Heart right ventricle (tissue), 16 donors: ENCODE measurements at places on chromosomes 4 and X. TPM values are rescaled to one million over a fixed set of nuclear protein-coding genes. Genes with fewer than 3 reads are reported as not detected.

Gene SLC26A1
- not detected for total RNA-seq

Gene SSX3
- not detected for total RNA-seq

Gene ADH6
- not detected for total RNA-seq

Gene AFP
- not detected for total RNA-seq

Gene LDB2
- 20.9 TPM for total RNA-seq

Gene MSN
- total RNA-seq, result 237 TPM

Gene HSD17B13
- not detected for total RNA-seq

DNA sequence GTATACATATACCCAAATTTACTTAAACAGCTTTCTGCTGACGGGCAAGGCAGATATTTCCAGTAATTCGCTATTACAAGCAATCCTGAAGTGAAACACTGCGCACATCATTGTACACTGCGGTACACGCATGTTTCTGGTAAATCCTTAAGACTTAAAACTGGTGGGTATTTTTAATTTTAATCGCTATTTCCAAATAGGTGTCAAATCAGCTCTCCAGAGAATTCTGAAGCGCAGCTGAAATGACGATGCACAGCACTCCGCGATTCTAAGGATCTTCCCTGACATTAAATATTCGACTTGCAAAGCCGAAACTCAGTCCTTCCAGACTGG lies 361 bp downstream of the TMEM128 start:
- H3K27ac ChIP-seq, result peak overlapping the region; percentile 95
- H3K27me3 ChIP-seq, result peaks cover 4% of the 10 kb centered on the region
- DNase-seq, result no peak
- H3K4me3 ChIP-seq, result peak overlapping the region; percentile 85

- no peak overlapping the region for H3K27ac ChIP-seq
- no peaks in the 10 kb centered on the region for H3K4me1 ChIP-seq
- H3K4me3 ChIP-seq, result no peak overlapping the region
- no peaks in the 10 kb centered on the region for H3K27me3 ChIP-seq
These were observed 275.6 kb downstream of the SLC7A11 start for GRCh38 chr4:137966504-137966903.

- H3K27ac ChIP-seq, result no peak overlapping the region
- peak; percentile 10 for DNase-seq
- H3K4me1 ChIP-seq, result no peaks in the 10 kb centered on the region
These were observed 130.2 kb downstream of the CHRDL1 start for GRCh38 chrX:110665223-110666002.

- H3K4me1 ChIP-seq, result peaks cover 13% of the 10 kb centered on the region
- no peaks in the 10 kb centered on the region for H3K27me3 ChIP-seq
- H3K4me3 ChIP-seq, result no peak overlapping the region
- no peak overlapping the region for H3K27ac ChIP-seq
These were observed 2.7 kb upstream of the GEMIN8 start for GRCh38 chrX:14032406-14032805.

DNA sequence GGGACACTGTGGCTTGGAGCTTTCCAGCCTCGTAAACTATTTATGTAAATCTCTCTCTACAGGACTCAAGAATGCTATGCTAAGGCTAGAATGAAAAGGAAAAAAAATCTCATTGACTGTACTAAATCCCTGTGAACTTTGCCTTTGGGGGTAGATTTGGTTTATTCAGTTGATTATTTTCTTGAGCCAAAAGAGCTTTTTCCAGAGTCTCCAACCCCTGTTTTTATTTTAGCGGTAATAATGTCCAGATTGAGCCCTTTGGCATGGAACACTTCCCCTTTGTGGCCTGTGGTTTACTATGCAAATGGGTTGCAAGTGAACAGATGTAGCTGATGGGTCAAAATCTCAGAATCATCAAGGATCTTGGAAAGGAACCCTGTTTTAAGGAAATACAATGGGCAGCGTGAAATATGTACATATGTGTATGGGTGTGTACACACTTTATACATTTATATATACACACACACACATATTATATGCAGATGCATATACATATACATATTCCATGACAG lies 72.9 kb downstream of the FAM9B start:
- H3K27me3 ChIP-seq, result no peaks in the 10 kb centered on the region
- H3K4me3 ChIP-seq, result no peak overlapping the region
- H3K36me3 ChIP-seq, result no peaks in the 10 kb centered on the region
- DNase-seq, result no peak

- H3K27ac ChIP-seq, result peak overlapping the region; percentile 35
- no peaks in the 10 kb centered on the region for H3K36me3 ChIP-seq
- DNase-seq, result no peak
- no peaks in the 10 kb centered on the region for H3K27me3 ChIP-seq
These were observed 207.7 kb downstream of the SOWAHB start for GRCh38 chr4:76690011-76690905.

DNA sequence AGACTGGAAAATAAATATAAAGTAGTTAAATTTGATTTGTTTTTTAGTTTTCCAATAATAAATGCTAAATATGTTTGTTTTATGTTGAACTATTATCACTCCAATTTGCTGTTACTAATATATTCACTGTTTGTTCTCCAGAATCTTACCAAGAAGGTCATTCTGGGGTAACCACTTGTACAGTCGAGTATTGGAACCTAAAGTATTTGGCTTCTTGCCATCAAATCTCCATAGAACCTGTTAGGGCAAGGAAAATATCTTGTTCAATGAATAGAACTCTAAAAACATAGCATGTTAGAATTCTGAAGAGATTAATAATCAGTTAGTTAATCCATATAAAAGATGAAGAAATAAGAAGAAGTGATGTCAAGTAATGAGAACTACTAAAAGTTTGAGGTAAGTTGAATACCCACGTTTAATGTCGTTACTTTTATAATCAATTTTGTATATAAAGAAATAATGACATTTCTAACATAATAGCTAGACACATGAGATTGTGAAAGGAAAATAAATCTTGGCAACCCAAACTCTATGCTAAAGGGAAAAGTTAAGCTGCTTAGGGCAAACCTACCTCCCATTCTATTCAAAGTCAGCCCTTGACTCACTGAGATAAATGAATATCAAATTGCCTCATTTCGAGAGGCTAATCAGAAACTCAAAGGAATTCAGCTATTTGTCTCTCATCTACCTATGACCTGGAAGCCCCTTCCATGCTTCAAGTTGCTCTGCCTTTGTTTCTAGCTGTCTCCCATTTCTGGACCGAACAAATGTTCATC lies 15.3 kb downstream of the UGT2B15 start:
- H3K4me1 ChIP-seq, result no peaks in the 10 kb centered on the region
- H3K4me3 ChIP-seq, result no peak overlapping the region
- H3K27ac ChIP-seq, result no peak overlapping the region
- no peak for DNase-seq
- H3K36me3 ChIP-seq, result no peaks in the 10 kb centered on the region

DNA sequence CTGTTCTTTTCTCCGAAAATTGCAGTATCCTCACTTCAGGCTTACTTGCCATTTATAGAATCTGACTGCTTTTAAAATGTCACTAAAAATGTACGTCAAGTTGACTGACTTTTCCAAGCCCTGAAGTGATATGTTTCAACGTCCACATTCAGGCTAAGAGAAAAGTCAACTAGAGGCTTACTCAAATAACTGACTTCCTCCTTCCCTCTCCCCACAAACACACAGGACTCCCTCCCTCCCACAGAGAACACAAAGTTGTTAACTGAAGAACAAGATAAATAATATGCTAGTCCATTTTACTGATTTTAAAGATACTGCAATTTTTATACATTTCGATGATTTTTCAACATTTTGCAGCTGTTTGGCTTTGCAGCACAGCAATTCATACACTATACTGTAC lies 13.8 kb upstream of the CDKL2 start:
- H3K36me3 ChIP-seq, result peaks cover 71% of the 10 kb centered on the region
- H3K4me3 ChIP-seq, result no peak overlapping the region
- H3K4me1 ChIP-seq, result no peaks in the 10 kb centered on the region
- DNase-seq, result no peak
- H3K27ac ChIP-seq, result no peak overlapping the region

DNA sequence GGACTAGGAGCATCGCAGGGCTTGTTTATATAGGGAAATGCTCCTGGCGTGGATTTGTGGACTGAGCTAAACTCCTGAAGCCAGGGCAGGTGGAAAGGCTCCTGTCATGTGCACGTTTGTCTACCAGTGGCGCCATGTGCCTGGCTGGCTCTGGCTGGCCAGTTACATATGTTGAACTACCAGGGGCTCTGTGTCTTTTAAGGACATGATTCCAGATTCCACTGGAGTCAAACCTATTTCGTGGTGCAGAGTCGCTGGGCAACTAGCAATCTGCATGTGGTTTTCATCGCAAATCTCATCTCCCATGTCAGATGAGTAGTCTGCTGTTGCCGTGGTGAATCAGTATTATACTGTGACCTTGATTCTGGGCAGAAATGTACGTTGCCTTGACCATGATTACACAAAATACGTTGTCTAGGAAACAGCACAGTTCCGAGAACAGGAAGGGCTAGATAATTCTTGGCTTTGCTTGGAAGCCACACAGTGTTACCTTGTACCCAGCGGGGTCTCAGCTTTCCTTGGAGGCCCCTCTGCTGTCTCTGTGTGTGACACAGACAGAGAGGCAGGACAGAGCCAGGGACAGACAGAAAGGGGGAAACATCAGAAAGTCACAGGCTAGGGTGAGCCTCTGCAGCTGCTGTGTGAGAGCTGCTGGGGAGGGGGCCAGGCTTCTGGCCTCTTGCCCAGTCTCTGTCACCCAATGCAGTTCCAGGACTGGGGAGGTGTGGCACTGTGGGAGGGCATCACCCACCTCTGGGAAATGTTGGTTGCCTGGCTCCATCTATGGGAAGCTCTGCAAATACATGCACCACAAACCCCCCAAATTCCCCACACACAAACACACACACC lies 19.2 kb downstream of the PNMA6E start:
- no peaks in the 10 kb centered on the region for H3K4me1 ChIP-seq
- H3K4me3 ChIP-seq, result no peak overlapping the region
- no peak overlapping the region for H3K27ac ChIP-seq
- no peak for DNase-seq
- H3K36me3 ChIP-seq, result no peaks in the 10 kb centered on the region

GRCh38 chrX:15151267-15152186 lies 118.4 kb downstream of the ASB9 start:
- no peak for DNase-seq
- no peaks in the 10 kb centered on the region for H3K36me3 ChIP-seq
- no peaks in the 10 kb centered on the region for H3K27me3 ChIP-seq
- H3K27ac ChIP-seq, result no peak overlapping the region
- no peak overlapping the region for H3K4me3 ChIP-seq

- no peak for DNase-seq
- H3K4me3 ChIP-seq, result no peak overlapping the region
- H3K27me3 ChIP-seq, result no peaks in the 10 kb centered on the region
These were observed 282.0 kb upstream of the DKK2 start for GRCh38 chr4:107318078-107318477.

GRCh38 chr4:9949573-9949972 lies 71.7 kb downstream of the SLC2A9 start:
- H3K36me3 ChIP-seq, result no peaks in the 10 kb centered on the region
- H3K27me3 ChIP-seq, result no peaks in the 10 kb centered on the region
- DNase-seq, result no peak
- H3K27ac ChIP-seq, result no peak overlapping the region
- no peak overlapping the region for H3K4me3 ChIP-seq
- H3K4me1 ChIP-seq, result peaks cover 11% of the 10 kb centered on the region

- no peaks in the 10 kb centered on the region for H3K4me1 ChIP-seq
- no peak for DNase-seq
- no peaks in the 10 kb centered on the region for H3K36me3 ChIP-seq
- no peak overlapping the region for H3K4me3 ChIP-seq
- H3K27me3 ChIP-seq, result no peaks in the 10 kb centered on the region
- no peak overlapping the region for H3K27ac ChIP-seq
These were observed 54.4 kb downstream of the KIT start for GRCh38 chr4:54712206-54712605.

DNA sequence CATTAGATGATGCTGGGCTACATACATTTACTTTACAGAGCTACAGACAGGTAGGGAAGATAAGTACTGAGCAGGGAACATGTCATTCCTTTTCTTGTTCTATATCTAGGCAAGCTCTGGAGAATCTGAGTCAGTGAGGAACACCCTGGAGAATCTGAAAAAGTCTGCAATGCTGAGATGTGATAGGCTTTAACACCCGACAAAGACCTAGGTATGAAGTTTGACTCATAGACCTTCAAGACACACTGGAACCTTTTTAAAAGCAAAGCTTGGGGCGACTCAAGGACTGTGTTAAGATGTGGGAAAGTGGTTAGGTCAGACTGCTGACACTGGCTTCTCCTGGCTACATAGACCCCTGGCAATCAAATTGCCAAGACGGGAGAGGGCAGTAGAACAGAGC lies 42.8 kb downstream of the OSTC start:
- H3K36me3 ChIP-seq, result no peaks in the 10 kb centered on the region
- H3K4me1 ChIP-seq, result no peaks in the 10 kb centered on the region
- H3K27me3 ChIP-seq, result no peaks in the 10 kb centered on the region
- no peak overlapping the region for H3K4me3 ChIP-seq

DNA sequence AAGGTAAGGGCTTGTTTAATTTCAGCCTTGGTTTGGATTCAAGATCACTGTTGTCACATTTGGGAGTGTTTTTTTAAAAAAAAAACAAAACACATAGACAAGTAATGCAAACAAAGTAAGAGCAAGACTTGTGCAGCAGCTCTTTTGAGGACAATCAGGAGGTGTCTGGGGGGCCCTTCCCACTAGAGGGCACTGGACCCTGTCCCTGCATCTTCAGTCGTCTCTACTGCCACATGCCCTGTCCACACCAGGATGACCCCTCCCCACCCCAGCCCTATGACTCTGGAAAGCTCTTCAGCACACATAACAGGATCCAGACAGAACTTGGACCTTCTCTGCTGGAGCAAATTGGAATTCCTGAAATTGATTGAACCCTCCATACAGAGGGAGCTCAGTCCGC lies 71.0 kb downstream of the USP46 start:
- no peak overlapping the region for H3K27ac ChIP-seq
- peak; percentile 51 for DNase-seq
- H3K4me1 ChIP-seq, result no peaks in the 10 kb centered on the region
- no peak overlapping the region for H3K4me3 ChIP-seq
- no peaks in the 10 kb centered on the region for H3K36me3 ChIP-seq

DNA sequence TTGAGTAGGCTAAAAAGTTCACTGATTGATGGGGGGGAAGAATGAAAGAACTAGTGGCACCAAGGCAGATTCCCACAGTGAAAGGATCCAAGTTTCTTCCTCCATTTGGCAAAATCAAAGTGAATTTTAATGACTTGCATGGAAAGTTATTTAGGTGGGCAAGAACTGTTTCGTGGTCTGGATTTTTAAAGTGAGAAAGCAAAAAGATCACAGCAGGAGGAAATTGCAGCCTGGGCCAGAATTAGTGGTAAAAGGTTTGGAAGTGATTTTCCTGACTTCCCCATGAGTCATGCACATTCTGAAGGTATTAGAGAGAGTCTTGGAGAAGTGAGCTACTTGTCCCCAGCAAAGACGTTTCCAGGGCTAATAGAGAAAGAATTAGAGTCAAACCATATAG lies 207.8 kb downstream of the ANTXR2 start:
- no peaks in the 10 kb centered on the region for H3K4me1 ChIP-seq
- no peak overlapping the region for H3K4me3 ChIP-seq
- H3K27ac ChIP-seq, result no peak overlapping the region
- H3K27me3 ChIP-seq, result no peaks in the 10 kb centered on the region
- no peaks in the 10 kb centered on the region for H3K36me3 ChIP-seq
- DNase-seq, result no peak

DNA sequence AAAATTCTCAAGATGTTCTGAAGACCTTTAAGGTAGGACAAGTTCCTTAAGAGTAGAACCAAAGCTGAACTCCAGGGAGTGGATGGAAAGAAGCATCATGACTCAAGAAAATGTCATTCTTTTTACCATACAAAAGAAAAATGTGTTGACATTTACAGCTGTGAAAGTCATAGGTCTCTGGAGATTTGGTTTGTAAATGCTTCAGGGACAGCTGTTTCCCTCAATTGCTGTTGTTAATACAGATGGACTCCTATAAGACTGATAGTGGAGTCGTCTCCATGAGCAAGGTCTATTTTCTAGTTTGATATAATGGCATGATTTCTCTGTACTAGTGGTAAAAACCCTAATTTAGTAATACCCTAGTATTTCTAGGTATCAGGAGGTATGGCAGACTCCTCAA lies 101.7 kb downstream of the PHOX2B start:
- DNase-seq, result no peak
- H3K4me3 ChIP-seq, result no peak overlapping the region
- H3K36me3 ChIP-seq, result no peaks in the 10 kb centered on the region
- H3K27ac ChIP-seq, result no peak overlapping the region
